ENCODE measurements at places on chromosomes 11 and 22. TPM values are rescaled to one million over a fixed set of nuclear protein-coding genes. Genes with fewer than 3 reads are reported as not detected.
A peak's percentile ranks its signal among the peaks of the same experiment; 100 is the strongest.

GRCh38 chr11:67280341-67280787 lies 8.7 kb upstream of the ANKRD13D start:
- no peaks in the 10 kb centered on the region for H3K27me3 ChIP-seq
- peaks cover 43% of the 10 kb centered on the region for H3K36me3 ChIP-seq
- H3K4me1 ChIP-seq, result peaks cover 40% of the 10 kb centered on the region
- no peak for DNase-seq
- H3K4me3 ChIP-seq, result no peak overlapping the region

DNA sequence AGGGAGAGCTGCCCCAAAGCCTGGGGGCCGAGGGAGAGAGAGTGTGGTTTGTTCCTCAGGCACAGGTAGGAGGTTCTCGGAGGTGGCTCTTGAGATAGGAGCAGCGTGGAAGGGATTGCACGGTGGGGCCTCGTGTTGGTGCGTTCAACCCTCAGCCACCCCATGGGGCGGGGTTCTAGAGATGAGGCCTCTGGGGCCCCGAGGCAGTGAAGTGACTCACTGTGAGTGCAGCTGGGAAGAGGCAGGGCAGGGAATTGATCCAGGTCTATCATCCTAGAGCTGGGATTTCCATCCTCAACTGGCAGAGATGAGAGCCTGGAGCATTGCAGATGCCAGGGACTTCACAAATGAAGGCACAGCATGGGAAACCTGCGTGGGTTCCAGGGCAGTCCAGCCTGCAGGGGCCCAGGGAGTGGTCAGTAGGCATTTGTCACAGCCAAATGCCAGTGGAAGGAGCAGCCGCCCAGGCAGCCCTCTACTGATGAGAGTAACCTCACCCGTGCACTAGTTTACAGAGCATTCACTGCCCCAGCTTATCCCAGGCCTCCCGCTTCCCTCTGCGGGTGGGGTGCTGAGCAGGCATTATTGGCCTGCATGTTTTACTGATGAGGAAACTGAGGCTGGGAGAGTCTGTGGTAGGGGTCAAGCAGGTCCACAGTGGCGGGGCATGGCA lies 5.1 kb upstream of the SMARCB1 start:
- peak overlapping the region; percentile 20 for H3K4me3 ChIP-seq
- H3K27ac ChIP-seq, result peak overlapping the region; percentile 56
- no peaks in the 10 kb centered on the region for H3K27me3 ChIP-seq
- peaks cover 42% of the 10 kb centered on the region for H3K4me1 ChIP-seq
- peak; percentile 82 for DNase-seq

DNA sequence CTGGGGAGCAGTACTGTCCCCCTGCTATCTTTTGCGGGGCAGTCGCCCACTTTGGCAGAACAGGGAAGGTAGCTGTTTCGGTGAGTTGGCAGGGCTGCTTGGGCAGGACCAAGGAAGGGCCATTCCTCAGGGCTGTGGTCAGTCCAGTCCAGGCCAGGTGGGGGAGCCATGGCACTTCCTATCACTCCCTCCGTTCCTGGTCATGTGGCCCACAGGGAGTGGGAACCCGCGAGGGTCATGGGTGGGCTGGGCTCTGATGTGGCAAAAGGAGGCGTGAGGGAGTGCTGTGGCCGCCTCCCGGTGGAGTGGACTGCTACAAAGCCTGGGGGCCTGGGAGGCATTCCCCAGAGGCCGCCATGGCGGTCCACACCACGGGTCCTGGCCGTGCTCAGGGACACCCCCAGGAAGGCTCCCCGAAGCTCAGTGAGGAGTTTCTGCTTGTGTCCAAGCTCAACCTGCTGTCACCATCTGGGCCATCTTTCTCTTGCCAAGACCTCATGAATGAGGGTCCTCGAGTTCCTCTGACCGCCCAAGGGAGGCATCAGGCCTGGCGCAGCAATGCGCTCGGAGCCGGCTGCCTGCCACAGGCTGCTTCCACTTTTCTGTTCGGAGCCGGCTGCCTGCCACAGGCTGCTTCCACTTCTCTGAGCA lies 11.9 kb downstream of the CHID1 start:
- no peak overlapping the region for H3K27ac ChIP-seq
- H3K27me3 ChIP-seq, result no peaks in the 10 kb centered on the region
- H3K36me3 ChIP-seq, result peaks cover 29% of the 10 kb centered on the region
- H3K4me1 ChIP-seq, result no peaks in the 10 kb centered on the region

DNA sequence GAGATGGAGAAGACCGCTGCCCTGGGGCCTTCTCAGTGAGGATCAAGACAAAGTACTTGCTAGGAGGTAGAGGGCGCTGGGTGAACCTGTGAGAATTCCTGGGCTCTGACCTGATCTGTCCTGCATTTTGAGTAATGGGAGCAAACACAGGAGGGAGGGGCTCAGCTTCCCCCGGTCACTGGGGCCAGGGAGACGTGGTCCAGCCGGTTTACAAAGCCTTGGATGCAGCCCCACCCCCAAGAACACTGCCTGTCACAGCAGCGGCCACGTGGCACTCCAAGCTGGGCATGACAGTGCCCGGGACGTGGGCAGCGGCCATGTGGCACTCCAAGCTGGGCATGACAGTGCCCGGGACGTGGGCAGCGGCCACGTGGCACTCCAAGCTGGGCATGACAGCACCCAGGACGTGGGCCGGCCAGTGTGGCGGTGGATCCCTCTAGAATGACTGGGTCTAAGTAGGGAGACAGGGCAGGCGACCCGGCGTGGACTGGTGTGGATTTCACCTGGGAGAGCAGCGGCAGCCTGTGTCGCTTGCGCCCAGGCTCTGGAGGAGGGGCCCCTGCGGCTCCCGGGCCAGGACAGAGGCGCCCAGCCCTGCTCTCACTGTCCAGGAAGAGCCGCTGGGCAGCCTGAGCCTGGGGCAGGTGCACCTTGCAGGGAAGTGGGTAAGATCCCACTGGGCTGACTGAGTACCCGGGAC lies 2.5 kb upstream of the TTLL8 start:
- no peak overlapping the region for H3K27ac ChIP-seq
- no peaks in the 10 kb centered on the region for H3K36me3 ChIP-seq
- H3K4me3 ChIP-seq, result no peak overlapping the region
- DNase-seq, result no peak
- no peaks in the 10 kb centered on the region for H3K27me3 ChIP-seq

DNA sequence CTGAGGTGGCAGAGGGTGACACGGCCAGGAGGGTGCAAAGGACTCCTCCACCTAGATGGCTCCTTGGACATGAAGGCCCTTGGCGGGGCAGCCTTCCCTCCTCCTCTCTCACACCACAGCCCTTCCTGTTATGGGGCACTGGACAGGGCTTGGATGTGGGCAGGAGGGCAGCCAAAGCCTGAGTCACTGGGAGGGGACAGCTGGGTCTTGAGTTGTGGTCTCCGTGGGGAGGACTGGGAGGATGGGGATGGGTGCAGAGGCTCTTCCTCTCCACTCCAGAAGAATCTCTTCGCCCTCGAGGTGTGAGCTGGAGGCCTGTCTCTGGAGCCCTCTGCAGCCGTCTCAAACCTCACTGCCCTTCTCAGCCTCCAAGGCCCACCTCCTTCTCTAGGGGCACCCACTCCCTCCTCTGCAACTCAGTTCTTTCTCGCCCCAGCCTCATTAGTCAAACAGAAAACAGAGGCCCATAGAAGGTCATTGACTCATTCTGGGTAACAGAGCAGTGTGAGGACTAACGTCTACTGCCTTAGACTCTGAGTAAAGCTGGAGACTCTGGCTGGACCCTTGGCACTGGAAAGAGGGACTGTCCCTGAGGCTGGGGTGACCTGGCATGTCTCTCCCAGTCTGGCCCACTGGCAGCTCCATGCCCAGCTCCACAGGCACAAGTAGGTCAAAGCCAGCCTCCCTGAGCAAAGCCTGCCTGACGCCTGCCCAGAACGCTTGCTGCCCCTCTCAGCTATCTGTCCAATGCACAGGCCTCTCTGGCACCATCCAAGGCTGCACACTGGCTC lies 47.5 kb upstream of the CDON start:
- H3K4me3 ChIP-seq, result no peak overlapping the region
- H3K36me3 ChIP-seq, result no peaks in the 10 kb centered on the region
- peak overlapping the region; percentile 26 for H3K27ac ChIP-seq
- H3K4me1 ChIP-seq, result peaks cover 45% of the 10 kb centered on the region
- H3K27me3 ChIP-seq, result no peaks in the 10 kb centered on the region

OLFML1 gene
- not detected for total RNA-seq

PHF21B gene
- total RNA-seq, result 5.8 TPM

DNA sequence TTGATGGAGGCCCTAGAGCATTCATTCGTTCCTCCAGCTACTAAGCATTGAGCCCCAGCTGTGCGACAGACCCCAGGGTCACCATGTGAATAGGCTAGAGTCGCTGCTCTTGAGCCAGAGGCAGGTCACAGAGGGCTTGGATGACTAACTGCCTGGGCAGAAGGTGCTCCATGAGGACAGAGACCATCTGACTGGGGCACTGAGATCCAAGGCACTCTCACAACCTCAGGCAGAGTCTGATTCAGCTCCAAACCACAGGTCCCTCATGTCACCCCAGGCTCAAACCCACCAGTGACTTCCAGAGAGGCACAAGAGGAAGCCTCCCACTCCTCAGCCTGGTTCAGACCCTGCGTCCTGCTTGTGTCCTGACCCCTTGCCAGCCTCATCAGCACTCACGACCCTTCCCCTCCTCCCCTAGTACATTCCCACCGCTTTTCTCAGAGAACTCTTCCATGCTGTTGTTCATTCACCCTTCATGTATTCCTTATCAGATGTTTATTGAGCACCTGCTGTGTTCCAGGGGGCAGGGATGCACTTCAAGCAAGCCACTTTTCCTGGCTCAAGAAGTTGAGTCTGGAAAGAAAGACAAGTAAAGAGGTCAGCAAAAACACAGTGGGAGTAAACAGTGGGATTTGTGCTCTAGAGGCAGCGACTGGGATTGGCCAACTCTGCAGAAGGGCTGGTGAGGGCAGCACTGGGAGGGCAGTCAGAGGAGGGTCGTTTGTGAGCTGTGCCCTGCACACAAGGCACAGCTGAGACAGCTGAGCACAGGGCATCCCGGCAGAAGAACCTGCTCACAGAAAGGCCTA lies 9.3 kb downstream of the OAF start:
- DNase-seq, result no peak
- H3K27ac ChIP-seq, result no peak overlapping the region
- H3K4me3 ChIP-seq, result no peak overlapping the region
- H3K27me3 ChIP-seq, result no peaks in the 10 kb centered on the region

MYBPC3 gene
- total RNA-seq, result not detected

OR8G1 gene
- not detected for total RNA-seq

- no peak overlapping the region for H3K4me3 ChIP-seq
- no peak for DNase-seq
- H3K36me3 ChIP-seq, result no peaks in the 10 kb centered on the region
- no peak overlapping the region for H3K27ac ChIP-seq
- H3K4me1 ChIP-seq, result no peaks in the 10 kb centered on the region
Measured at GRCh38 chr11:118232659-118233058, 7.8 kb upstream of the JAML start.

- H3K4me1 ChIP-seq, result no peaks in the 10 kb centered on the region
- no peak overlapping the region for H3K27ac ChIP-seq
- no peaks in the 10 kb centered on the region for H3K36me3 ChIP-seq
- no peak for DNase-seq
Measured at GRCh38 chr11:131815590-131815989, 445.2 kb downstream of the NTM start.

GRCh38 chr22:35582861-35583670 lies 34.1 kb downstream of the MB start:
- no peak overlapping the region for H3K4me3 ChIP-seq
- DNase-seq, result peak; percentile 79
- H3K27ac ChIP-seq, result no peak overlapping the region
- no peaks in the 10 kb centered on the region for H3K27me3 ChIP-seq

DNA sequence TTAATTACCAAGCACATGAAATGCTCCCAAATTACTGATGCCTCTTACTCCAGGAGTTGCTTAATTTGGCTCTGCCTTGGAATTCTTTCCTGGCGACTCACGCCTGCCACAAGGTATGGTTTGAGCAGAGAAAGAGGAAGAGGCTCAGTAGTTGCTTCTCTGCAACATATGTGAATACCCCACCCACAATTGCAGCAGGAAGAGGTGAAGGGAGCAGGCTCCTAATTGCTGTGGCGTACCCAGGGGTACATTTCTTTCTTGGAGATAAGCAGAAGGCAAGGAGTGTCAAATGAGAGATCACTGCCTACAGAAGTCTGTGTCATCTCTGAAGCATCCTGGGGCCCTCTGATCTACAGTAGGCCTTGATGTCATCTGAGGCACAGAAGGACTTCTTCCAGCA lies 10.6 kb upstream of the NNMT start:
- H3K4me1 ChIP-seq, result peaks cover 51% of the 10 kb centered on the region
- DNase-seq, result peak; percentile 18
- no peaks in the 10 kb centered on the region for H3K27me3 ChIP-seq
- no peak overlapping the region for H3K27ac ChIP-seq

- H3K27ac ChIP-seq, result no peak overlapping the region
- no peaks in the 10 kb centered on the region for H3K36me3 ChIP-seq
- no peaks in the 10 kb centered on the region for H3K27me3 ChIP-seq
Measured at GRCh38 chr22:23137905-23138561, 3.8 kb downstream of the RSPH14 start.

GRCh38 chr22:35310556-35311550 lies 11.2 kb downstream of the TOM1 start:
- H3K4me3 ChIP-seq, result no peak overlapping the region
- no peaks in the 10 kb centered on the region for H3K27me3 ChIP-seq
- H3K4me1 ChIP-seq, result peaks cover 65% of the 10 kb centered on the region

TMEM191C gene
- total RNA-seq, result 0.67 TPM

DNA sequence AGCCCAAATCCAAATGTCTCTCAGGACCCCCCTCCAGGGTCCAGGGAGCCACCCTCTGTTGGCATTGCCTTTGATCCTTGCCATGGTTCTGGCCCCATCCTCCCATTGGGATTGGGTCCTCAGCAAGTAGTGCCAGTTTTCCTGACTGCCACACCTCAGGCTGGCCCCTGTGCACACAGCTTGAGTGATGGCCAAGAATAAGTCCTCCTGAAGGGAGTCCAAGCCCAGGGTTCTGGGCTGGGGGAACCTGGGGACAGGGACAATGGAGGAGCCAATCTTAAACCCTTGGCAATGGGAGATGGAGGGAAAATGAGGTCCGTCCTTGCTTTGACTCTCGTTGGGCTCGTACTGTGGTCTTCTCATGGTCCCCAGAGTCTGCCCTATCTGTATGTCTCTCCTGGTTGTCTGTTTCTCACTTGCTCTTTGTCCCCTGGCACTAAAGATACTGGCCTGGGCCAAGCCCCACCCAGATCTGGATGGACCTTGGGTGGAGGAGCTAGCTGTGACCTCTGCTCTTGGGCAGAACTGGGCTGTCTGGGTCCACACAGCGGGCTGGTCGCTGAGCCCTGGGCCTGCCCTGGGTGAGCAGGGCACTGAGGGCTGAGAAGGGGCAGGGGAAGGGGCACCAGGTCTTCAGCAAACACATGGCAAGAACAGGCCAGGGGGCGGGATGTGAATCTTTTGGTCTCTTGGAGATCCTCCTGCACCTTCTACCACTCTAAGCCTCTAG lies 2.9 kb downstream of the SOX10 start:
- DNase-seq, result no peak
- no peak overlapping the region for H3K4me3 ChIP-seq
- H3K27me3 ChIP-seq, result no peaks in the 10 kb centered on the region
- no peaks in the 10 kb centered on the region for H3K36me3 ChIP-seq
- no peak overlapping the region for H3K27ac ChIP-seq

SMIM38 gene
- total RNA-seq, result 0.30 TPM

POU2F3 gene
- not detected for total RNA-seq

C11orf87 gene
- total RNA-seq, result not detected

- no peaks in the 10 kb centered on the region for H3K4me1 ChIP-seq
- H3K27me3 ChIP-seq, result no peaks in the 10 kb centered on the region
Measured at GRCh38 chr22:30705710-30706651, 11.3 kb downstream of the OSBP2 start.

SPON1 gene
- not detected for total RNA-seq

Data from SJCRH30 (cell line).